ENCODE measurements at places on chromosomes 6 and 20.
A peak's percentile ranks its signal among the peaks of the same experiment; 100 is the strongest.

GRCh38 chr6:46756469-46757213 lies 9.9 kb downstream of the ANKRD66 start:
- no peak for DNase-seq

DNA sequence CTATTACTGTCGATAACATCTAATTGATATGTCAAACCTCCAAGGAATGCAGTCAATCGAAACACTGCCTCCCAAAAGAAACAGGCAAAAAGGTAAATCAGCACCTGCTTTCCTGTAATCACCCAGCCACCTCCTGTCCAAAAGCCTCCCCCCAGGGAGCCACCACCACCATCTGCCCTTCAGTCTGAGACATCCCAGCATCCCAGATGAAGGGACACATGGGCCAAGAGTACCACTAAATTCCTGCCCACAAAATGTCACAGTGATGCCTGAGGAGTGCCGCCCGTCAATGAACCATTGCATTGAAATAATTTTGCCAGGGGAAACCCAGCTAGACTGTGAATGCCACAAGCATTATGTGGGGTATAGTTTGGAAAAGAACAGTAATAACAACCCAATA lies 401.7 kb downstream of the ZFAND3 start:
- no peak for DNase-seq

DNA sequence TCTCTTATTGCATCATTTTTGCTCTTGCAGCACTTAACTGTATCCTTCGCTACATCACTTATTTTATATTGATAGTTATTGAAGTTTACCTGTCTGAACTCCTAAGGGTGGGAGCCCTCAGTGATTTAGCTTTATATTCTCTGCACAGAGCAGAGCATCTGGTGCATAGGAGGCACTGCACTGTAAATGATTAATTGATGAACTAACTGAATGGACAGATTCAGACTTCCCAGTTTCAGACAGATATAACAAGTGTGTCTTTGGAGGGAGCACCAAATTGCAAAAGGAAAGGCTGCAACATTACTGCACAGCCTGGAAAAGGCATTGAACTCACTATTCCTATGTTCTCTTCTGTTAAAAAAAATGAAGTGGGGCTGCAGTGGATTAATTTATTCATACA lies 160.3 kb downstream of the EDN1 start:
- no peak for DNase-seq

DNA sequence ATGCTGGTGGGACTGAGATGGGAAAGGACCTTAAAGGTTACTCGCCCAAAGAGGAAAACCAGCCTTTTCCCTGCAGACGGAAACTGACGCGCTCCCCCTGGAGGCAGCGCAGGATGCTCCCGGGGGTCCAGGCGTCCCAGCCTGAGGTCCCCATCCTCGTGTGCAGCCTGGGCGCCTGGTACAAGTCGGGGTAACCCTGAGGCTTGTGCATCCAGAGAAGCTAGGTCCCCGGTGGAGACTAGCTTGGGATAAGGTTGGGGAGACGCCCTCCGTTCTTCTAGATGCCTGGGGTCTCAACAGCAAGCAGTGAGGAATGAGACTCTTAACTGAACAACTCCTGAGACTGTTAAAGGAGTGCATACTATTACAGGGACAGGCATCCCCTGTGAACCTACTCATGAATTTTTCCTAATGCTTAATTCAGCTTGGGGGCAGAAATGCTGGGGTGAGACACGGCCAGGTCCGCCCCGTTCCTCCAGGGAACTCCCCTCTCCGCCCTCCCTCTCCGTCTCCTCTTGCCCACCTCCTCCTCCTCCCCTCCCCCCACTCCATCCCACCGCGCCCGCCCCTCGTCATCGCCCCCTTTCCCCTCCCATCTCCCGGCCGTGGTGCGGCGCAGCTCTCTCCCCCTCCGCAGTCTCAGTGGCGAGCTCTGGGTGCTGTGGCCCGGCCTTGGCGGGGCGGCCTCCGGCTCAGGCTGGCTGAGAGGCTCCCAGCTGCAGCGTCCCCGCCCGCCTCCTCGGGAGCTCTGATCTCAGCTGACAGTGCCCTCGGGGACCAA lies at the start of gene PRSS35:
Gene PRSS35, plus strand, starts transcription at position 634 of the 781 bp plus-strand sequence. CDS start 10,908 bp downstream, outside the sequence.
- peak; percentile 85 for DNase-seq

DNA sequence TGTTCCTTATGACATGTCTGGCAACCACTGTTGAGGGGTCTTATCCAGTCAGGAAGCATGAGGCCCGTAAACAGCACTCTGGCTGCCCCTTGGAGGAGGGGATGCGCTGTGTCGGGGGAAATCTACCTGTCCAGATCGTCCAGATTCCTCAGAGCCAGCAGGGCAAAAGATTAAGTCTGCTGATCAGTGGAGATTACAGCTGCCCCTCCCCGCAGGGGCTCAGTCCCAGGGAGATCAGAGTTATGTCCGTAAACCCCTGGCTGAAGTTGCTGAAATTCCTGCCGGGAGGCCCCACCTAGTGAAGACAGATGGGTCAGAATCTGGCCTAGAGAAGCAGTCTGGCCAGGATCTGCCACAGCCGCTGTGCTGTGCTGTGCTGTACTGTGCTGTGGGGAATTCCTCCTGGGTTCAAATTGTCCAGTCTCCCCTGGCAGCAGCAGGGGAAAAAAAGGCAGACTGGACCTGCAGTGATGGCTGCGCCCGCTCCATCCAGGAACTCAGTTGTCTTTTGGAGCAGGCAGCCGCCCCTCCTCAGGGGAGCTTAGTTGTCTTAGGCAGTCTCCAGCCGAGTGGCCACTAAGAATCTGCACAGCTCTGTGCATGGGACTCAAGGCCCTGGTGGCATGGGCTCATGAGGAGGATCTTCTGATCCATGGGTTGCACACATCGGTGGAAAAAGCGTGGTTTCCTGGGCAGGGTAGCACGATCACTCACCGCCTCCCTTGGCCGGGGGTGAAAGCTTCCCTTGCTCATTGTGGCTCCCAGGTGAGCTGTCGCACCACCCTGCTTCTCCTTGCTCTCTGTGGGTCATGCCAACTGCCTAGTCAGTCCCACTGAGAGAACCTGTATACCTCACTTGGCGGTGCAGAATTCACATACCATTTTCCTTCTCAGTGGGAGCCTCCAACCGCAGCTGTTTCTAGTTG lies 1368.8 kb upstream of the ADGRB3 start:
- DNase-seq: no peak

- DNase-seq: no peak
Observed at GRCh38 chr6:31490115-31490873, 7.7 kb upstream of the MICB start.

DNA sequence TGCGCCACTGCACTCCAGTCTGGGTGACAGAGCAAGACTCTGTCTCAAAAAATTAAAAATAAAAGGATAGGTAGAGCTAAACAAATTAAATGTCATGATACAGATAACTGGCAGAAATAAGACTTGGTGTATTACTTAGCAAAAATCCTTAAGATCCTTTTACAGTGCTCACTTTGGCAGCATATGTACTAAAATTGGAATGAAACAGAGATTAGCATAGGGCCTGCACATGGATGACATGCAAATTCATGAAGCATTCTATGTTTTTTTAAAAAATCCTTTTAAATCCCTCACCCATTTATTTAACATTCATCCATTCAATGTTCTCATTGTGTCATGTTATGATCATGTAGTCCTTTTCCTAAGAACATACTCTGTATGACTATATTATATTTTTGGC lies 528.8 kb downstream of the CD83 start:
- DNase-seq: no peak

DNA sequence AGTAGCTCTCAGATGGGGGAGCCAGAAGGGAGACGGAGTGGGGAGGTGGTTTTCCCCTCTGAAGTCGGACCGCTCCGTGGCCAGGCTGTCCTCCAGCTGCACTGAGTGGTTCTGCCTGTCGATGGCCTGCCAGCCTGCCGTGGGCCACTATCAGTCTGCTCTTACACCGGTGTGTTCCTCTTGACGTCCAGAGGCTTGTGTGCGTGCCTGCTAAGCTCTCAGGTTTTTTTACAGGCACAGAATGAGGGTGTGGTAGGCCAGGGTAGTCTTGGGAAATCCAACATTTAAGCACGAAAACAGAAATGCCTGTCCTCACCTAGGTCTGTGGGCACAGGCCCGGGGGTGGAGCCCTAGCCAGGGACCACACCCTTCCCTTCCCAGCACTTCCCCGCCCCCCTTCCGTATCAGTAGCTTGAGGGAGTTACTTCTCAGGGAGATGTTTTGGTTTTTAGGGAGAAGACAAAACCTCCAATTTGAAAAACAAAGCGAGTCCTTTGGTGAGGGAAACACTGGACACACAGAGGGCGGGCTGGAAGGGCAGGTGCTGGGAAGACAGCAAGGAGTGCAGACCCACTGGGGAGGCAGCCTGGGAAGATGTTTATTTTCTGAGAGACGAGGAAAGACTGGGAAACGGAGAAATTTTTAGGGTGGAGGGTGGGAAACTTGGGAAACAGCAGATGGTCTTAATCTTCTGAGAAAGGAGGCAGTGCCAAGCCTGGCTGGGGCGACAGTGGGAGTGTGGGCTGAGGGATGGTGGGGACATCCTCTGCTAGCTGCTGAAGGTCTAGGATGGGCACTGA lies 106.5 kb downstream of the LY86 start:
- no peak for DNase-seq

DNA sequence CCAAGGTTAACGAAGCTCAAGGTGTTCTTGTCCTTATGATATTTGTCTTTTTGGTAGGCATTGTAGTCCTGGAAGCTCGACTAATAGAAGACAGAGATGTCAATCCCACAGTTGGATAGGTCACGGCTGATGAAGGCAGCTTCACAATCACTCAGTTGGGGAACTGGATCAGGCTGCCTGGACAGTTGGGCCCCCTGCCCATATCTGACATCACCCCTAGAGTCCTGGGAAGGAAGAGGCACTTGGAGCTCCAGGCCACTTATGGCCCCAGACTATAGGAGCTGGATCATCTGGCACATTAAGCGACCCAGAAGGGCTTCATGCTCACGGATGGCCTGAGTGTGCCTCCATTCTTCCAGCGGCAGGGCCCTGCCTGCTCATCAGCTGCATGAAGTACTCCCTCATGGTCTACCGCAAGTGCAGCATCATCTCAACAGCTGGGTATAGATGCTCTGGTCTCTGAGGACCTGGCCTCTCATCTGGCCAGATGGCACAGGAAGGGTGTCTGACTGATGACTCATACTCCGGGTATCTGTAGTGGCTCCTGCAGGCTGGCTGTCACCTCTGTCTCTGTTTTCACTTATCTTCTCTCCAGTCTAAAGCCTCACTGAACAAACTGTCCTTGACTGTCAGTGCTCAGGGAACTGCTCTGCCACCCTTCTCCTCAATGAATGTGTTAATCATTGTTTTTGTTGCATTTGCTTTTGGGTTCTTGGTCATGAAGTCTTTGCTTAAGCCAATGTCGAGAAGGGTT lies 29.2 kb upstream of the SSR1 start:
- no peak for DNase-seq

- no peak for DNase-seq
Observed at GRCh38 chr6:105452924-105453756, 50.3 kb upstream of the PREP start.

DNA sequence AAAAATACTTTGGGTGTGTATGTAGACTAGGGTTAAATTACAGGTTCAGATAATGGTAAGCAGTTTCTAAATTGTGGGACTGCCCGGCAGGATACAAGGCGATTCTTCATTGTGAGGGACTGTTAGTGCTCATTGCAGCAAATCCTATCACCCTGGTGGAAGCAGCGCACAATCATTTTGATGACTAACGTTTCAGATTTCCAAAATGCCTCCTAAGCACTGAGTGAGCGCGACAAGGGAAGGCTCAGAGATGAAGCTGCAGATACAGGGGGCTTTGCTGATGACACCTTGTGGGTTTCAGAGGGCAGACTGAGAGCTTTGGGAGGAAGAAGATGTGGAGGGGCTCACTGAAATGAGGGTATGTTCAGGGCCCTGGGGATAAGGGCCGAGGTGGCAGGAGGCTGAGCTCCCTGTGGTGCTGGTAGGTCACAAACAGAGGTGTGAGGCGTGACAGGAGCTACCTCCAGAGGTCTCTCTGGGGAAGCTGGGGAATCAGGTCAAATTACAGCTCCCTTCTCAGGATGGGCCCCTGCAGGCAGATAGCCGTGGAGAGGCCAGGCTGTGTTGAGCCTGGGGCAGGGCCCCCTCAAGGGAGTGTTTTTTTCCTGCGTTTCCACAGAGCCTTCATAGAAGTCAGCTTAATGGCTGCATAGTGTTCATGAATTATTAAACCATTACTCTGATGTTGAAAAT lies 84.5 kb upstream of the FYN start:
- no peak for DNase-seq

GRCh38 chr6:72084992-72085569 lies 198.7 kb downstream of the RIMS1 start:
- no peak for DNase-seq

- no peak for DNase-seq
Observed at GRCh38 chr6:126909493-126909892, 209.0 kb upstream of the RSPO3 start.

GRCh38 chr6:110044096-110044495 lies 66.0 kb downstream of the GPR6 start:
- DNase-seq: no peak

- DNase-seq: peak; percentile 60
Observed at GRCh38 chr6:42010185-42010891, 40.0 kb upstream of the TAF8 start.

DNA sequence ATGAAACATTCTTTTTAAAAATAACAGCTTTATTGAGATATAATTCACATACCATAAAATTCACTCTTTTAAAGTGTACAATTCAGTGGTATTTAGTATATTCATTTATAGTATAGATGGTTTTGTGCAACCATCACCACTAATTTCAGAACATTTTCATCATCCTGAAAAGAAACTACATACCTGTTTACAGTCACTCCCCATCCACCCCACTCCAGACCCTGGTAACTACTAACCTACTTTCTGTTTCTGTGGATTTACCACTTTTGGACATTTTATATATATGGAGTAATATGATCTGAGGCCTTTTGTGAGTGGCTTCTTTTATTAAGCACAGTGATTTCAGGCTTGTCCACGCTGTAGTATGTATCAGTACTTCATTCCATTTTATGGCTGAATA lies 2.5 kb upstream of the TMEM217 start:
- DNase-seq: no peak

GRCh38 chr6:57183336-57183735 lies 11.2 kb downstream of the BAG2 start:
- no peak for DNase-seq

- DNase-seq: no peak
Observed at GRCh38 chr20:58310291-58310782, 822 bp downstream of the RAB22A start.

DNA sequence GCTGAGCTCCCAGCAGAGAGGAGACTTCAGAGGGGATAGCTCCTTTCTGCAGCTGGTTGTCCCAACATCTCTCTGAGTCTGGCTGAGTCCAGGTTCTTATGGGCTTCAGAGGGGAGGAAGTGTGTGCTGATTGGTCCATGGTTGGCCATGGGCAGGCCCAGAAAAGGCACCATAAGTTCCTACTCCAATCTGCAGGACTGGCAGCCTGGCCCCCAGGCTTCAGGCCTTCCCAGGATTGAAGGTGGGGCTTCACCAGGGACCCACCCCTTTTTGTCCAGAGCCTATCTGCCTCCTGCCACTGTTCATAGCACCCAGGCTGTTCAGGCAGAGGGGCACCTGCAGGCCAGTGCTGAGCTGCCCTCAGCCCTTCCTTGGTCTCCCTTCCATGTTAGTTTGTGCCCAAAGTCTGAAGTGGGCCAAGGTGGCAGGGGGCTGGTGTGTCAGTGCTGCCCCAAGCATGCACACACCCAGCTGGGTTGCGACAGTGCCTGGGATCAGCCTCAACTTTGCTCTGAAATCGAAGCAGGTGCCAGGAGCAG lies 21.6 kb upstream of the TOP1 start:
- DNase-seq: no peak

All from right forelimb (tissue), 1 donor.